Stimulated activated CD4-positive, alpha-beta T cell treated with anti-CD3 and anti-CD28 coated beads, Interleukin-1b, Interleukin-23, amount 100 ng/mL, for 24 hours (primary cell): ENCODE measurements at places on chromosomes 3 and 15.

DNA sequence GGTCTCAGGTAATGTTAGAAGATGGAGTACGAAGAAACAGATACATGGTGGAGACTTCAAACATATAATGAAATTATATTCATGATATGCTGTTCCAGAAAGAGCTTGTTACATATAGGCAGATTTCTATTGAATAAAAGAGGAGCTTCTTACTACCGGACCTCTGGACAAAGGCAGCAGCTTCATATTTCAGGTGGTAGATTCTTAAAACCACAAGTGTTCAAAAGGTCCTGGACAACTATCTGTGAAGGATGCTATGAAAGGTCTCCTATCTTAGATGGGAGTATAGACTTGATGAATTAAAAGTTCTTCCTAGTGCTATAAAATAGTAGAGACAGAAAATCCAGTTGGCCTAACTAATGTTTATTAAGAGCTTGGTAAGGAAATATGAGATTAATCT lies 43.2 kb downstream of the MYLK start:
- DNase-seq: no peak

DNA sequence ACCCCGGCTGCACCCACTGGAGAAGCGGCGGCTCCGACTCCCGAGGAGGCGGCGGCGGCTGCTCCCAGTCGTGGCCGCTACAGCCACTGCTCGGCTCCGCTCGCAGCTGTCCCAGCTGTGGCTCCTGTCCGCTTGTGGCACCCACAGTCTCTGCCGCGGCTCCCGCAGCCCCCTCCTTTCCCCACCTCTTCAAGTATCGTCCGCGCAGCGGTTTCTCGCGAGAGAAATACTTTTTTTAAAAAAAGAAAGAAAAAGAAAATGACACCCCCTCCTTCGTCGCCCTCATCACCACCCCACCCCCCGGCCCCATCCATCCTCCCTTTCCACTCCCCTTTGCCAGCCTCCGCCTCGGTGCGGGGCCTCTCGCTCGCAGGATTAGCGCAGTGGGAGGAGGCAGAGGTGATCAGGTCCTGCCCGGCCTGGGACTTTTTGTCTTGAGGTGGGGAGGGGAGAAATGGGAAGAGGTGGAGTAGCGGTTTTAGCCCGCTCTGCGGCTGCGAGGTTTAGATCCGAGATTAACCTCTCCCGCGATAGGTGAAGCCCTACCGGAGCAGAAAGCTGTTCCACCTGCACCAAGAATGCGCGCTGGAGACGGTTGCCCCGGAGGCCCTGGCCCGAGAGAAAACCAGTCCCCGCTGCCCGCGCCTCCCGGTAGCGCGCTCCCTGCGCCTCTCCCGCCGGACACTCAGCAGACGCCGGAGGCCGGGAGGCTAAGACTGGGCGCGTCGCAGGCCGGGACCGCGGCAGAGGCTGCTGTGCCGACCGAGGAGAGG lies at the start of gene FBN1:
TSS of gene FBN1 (minus strand) at position 152 of the 773 bp plus-strand sequence. CDS start 940 bp downstream, outside the sequence.
- no peak for DNase-seq

- DNase-seq: no peak
Observed at GRCh38 chr3:50806806-50807205, 132.1 kb downstream of the DOCK3 start.

GRCh38 chr3:127847236-127847720 lies 25.0 kb upstream of the MGLL start:
- no peak for DNase-seq

GRCh38 chr15:59251001-59251845 lies 44.6 kb downstream of the LDHAL6B start:
- no peak for DNase-seq

- DNase-seq: no peak
Observed at GRCh38 chr15:57675481-57676181, 30.9 kb upstream of the POLR2M start.

DNA sequence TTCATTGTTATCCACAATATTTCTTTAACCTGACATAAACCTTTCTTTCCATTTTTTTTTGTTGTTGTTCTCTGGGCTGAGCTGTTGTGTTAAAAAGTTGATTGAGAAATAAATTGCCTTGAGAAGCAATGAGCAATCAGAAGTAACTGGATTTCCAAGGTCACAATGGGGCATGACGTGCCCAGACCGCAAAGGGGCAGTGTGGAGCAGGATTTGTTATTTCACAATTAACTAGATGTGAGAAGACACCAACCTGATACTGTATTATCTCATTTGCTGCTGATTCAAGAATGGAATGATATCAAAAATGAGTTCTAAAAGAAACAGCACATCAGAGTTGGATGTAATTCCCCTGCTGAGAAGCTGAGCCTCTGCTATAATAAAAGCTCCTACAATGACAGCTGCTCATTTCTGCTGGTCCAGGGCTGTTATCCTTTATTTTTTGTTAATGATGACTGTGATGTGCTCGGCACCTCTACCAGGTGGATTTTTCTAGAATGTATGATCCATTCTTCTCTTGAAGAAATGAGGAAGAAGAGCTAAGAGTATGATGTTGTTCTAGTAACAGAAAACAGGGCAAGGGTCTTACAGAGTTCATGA lies 28.1 kb downstream of the CPNE4 start:
- DNase-seq: no peak

DNA sequence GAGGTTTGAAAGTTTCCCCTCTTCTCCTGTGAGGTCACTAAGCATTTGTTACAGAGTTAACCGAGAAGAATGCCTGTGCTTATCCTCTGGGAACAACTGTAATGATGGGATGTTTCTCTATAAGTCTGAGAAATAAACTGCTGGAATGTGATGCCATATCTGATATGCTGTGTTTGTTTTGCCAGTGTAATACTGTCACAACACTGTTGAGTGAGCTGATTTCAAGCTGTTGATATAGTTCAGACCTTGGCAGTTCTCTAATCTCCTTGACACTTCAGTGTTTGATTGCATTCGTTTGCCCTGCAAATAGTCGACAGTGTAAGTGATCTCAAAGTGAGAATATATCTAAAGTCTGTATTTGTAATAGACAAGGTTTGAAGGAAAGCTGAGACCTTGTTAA lies 73.3 kb downstream of the PTPRG start:
- DNase-seq: no peak

DNA sequence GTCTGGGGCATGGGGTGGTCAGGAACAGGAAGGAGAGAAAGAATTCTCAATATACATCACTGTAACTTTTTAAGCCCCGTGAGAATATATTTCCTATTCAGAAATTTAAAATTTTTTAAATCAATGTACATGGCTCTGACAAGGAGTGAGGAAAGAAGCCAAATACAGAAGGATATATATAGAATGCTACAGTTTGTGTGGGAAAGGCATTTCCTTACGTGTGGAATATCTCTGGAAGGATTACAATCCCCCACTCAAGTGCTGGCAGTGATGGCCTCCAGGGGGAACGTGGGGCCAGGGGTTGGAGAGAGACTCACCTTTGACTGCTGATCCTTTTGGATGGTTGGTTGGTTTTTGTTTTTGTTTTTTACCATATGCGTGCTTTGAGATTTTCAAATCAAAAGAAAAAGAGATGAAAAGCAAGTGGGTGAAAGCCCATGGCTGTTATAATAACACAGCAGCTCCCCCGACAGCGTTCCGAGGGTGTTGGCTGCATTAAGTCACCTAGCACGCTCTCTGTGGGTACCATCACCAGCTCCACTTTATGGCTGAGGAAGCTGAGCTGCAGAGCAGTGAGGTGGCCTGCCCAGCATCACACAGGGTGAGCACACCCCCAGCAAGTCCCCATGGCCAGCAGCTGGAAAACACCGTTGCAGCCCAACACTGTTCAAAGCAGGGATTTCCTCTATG lies 39.9 kb downstream of the TPRA1 start:
- DNase-seq: no peak

DNA sequence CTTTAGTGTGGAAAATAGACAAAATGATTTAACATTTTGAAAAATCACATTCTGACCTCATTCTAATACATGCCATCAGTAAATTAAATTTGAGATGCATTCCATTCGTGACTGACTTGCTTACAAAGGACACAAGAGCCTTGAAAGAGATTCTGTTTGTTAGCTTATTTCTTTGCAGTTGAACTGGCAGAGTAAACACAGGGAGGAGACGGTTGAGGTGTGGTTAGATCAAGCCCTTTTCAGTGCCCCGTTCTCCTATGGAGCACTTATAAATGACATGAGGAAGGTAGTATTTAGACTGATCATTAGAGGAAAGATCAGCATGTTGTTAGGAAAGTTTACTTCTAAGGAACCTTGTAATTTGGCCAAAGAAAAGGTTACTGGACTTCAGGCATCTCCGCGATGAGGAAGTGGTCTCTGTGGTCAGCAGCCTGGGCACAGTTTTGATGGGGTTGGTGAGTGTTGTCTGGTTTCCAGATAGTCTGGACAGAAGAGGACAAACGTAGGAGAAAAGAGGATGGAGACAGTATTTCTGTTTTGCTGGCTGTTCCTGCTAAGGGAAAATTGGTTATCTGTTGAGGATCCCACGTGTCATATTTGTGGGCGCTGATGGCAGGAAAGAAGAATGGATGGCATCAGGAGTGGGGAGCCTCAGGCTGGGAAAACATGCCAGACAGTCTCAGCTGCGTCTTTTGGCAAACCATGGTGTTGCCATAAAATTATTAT lies 328.9 kb upstream of the TBL1XR1 start:
- DNase-seq: no peak

GRCh38 chr3:4877173-4877787 lies 102.0 kb upstream of the BHLHE40 start:
- no peak for DNase-seq

- DNase-seq: peak; percentile 0
Observed at GRCh38 chr15:73051391-73051806, 864 bp upstream of the NEO1 start.

DNA sequence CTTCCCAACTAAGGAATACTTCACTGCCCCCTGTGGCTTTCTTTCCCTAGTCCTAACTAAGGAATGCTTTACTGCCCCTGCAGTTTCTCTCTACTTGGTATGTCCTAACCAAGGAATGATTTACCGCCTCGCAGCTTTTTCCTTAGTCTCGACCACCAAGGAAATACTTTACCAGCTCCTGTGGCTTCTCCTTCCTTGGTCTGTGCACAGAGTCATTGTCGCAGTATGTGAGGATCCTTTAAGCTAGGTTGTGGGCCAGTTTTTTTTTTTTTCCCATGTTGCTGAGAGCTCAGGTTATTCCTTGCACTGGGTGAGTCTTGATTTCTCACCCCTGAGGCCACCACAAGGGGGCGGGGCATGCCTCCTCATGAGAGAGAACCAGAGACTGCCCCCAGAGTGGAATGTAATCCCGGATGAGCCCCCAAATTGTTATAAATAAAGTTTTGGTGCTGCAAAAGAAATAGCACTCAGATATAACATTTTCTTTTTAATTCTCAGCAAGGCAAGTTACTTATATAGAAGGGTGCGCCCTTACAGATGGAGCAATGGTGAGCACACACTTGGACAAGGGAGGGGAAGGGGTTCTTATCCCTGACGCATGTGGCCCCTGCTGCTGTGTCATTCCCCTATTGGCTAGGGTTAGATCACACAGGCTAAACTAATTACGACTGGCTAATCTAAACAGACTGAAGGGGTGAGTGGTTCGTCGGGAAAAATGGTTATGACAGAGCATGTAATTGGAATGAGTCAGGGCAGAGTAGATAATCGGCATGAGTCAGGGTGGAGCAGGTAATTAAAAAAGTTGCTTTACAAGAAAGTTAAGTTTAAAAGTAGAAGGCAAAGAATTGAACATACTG lies 27.0 kb downstream of the NDUFB4 start:
- DNase-seq: no peak

- no peak for DNase-seq
Observed at GRCh38 chr3:17329927-17330326, 412.5 kb downstream of the TBC1D5 start.

- no peak for DNase-seq
Observed at GRCh38 chr3:170563712-170564423, 22.0 kb downstream of the SLC7A14 start.

- DNase-seq: no peak
Observed at GRCh38 chr3:109943181-109943580, 605.8 kb upstream of the DPPA4 start.

DNA sequence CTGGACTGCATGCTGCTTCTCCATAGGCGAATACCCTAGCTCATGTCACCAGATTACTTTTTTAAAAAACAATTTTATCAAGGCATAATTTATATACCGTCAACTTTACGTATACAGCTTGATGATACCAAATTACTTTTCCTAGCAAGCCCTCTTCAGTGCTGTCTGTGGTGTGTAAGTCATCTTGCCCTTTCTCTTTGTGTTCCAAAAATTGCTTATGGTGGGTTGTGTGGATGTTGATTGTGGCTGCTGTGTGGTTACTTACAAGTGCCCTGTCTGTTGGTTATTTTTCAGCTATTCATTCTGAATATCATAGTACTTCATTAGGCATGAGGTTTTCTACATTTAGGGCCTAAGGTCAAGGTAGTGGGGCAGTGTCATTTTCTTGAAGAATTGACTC lies 12.8 kb downstream of the TMOD3 start:
- no peak for DNase-seq

DNA sequence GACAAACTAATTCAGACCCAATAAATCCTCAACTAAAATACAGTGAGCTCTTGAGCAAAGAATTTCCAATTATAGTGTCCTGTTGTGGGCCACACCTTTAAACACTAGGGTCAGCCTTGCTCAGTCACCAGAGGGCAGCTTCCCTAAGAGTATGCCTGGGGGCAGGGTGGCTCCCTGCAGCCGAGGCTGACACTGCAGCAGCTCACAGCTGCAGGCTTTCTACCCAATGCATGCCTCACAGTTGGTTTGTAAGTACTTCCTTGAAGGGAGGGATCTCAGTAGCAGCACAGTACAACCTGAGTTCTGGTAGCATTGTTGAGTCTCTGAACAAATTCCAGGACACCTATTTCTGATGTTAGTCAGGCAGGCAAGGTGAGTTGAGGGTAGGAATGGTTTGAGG lies 335.6 kb downstream of the TUSC7 start:
- no peak for DNase-seq

DNA sequence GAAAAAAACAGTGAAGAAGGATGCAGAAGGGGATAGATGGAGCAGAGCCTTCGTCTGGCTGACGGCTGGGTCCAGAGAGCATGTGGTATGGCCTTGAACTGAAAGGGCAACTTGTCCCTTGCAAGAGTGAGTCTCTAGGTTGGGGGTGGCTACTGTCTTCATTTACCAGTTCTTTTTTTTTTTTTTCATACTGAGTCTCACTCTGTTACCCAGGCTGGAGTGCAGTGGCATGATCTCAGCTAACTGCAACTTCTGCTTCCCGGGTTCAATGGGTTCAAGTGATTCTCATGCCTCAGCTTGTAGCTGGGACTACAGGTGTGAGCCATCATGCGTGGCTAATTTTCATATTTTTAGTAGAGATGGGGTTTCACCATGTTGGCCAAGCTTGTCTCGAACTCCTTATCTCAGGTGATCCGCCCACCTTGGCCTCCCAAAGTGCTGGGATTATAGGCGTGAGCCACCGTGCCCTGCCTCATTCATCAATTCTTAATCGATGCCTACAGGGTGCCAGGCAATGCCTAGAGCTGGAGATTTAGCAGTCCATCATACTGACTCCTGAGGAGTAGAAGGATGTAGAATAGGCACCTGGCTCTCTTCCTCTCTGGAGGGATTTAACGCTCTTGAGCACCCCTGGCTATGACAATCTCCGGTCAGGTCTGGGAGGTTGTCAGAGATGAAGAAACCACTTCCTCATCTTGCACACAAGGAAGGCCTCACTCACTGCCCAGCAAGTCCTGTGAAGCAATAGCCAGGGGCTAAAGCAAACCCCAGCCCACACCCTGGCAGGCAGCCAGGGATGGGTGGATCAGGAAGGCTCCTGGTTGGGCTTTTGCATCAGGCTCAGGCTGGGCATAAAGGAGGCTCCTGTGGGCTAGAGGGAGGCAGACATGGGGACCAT lies at the start of gene CAMP:
TSS of gene CAMP (plus strand) at position 880 of the 898 bp plus-strand sequence. CDS start at position 897, 17 bp downstream.
- no peak for DNase-seq
